ENCODE measurements at places on chromosomes 2 and 18.

DNA sequence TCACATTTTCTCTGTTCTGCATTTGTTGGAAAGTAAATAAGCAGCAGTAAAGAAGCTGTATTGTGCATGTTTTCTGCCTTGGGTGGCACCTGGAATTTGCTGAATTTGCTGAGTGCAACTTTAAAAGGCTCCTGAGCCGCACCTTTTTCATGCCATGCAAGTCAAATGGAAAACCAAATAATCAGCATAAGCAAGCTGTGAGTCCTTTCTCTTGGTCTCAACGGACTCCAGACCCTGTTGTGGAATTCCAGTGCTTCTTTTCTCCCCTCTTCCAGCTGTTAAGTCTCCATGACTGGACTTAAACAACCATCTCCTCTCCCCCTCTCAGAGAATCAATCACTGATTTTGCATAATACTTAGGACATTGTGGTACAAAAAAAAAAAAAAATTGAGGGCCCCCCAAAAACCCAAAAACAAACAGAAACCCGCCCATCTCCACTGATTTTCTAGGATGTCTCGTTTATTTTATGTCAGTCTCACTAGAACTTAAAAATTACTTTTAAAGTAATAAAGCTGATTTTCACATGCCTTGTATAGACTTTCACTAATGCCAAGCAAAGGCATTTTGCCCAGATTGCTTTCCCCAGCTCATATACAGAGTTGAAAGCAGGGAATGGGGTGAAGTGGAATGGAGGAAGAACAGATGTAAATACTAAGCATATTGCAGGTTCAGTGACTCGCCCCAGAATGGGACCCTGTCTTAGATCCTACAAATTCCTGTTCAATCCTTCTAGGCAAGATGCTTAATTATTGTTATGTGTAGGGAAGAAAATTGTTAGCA, 5.1 kb upstream of the CETN1 start:
- DNase-seq = no peak

DNA sequence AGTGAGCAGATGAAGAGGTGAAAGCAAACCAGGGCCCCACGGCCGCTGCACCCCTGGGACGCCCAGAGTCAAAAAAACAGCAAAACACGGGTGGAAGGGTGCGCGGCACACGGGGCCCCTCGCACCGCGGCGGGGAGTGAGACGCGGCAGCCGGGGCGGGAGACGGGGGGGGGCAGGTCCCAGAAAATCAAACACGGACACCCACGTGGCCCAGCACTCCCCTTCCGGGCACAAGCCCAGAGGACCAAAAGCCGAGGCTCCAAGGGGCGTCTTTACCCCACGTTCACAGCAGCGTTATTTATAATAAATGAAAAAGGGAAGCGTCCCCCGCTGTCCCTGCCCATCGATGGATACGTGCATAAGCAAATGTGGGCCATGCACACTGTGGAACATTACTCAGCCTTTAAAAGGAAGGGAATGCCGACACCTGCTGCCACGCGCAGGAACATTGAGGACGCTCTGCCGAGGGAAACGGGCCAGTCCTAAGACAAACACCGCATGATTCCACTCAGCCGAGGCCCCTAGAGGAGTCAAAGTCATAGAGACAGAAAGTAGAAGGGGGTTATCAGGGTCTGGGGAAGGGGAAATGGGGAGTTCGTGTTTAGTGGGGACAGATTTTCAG, 677 bp upstream of the COPS9 start:
- no peak for DNase-seq

- DNase-seq = no peak
Observed at GRCh38 chr18:6792391-6792790, 62.9 kb downstream of the ARHGAP28 start.

GRCh38 chr2:161004379-161004778, 155.8 kb upstream of the TANK start:
- DNase-seq = no peak

DNA sequence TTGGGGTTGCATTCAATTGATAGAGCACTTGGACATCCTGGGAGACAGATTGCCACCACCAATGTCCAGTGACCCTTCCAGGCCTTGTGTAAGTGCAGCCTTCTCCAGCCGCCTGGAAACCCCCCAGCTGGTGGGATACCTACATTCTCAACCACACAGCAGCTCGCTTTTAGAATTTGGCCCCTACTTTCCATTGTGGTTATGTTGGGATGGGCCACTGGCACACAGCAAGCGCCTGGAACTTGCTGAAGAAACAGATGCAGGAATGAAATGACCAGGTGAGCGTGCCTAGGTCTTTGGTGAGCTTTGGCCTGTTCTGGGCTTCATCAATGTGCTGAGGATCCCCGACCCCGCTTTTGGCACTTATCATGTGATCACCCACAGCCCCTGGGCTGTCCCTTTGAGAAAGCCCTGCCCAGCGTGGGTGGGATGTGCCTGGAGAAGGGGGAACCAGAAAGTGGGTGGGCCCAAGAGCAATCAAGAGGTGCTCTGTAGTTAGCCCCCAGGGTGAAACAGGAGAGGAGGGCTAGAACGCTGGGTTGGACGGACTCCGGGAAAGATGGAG, 16.0 kb upstream of the NTSR2 start:
- DNase-seq = no peak

DNA sequence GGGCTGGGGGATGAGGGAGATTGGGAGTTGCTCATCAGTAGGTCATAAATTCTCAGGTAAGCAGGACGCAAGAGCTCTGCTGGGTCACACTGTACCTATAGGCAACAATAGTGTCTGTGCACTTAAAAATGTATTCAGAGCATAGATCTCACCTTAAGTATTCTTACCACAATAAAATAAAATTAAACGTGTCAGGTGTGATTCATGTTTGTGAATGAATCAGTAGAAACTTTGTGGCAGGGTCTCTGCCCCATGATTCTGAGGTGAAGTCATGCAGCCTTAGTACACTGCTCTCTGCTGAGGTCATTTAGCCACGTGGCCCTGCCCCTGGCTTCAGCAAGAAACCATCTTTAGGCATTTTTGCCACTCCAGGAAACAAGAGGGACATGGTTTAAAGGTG, 253.8 kb downstream of the FBXO15 start:
- DNase-seq = no peak

DNA sequence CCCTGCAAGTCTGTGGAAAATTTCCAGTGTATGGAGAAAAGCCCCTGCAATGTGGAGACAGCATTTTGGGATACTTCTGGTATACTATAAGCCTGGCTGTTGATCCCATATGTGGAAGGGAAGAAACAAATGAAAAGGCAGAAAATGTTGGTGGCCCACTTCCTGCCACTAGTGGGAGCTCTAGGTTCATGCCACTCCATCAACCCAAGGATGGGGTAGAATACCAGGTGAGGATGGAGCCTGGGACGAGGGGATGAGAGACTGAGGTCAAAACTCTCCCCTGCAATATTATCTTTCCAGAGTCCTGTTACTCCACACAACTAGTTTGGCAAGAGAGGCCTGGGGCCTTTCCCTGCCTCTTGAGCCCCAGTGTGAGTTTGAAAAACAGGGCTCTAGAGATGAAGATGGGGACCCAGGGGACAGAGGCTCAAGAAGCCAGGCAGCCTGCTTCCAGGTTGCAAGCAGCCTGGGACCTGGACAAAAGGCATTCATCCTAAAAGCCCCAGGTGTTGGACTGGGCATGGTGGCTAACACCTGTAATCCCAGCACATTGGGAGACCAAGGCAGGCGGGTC, 31.9 kb downstream of the BMP10 start:
- DNase-seq = no peak

- DNase-seq = no peak
Observed at GRCh38 chr18:22499421-22499820, 81.7 kb upstream of the CTAGE1 start.

- no peak for DNase-seq
Observed at GRCh38 chr18:44938720-44939665, 258.3 kb downstream of the SETBP1 start.
